CD4-positive, alpha-beta T cell treated with Interleukin-1 beta for 1 hour (primary cell): ENCODE measurements at places on chromosomes 13 and 19.

DNA sequence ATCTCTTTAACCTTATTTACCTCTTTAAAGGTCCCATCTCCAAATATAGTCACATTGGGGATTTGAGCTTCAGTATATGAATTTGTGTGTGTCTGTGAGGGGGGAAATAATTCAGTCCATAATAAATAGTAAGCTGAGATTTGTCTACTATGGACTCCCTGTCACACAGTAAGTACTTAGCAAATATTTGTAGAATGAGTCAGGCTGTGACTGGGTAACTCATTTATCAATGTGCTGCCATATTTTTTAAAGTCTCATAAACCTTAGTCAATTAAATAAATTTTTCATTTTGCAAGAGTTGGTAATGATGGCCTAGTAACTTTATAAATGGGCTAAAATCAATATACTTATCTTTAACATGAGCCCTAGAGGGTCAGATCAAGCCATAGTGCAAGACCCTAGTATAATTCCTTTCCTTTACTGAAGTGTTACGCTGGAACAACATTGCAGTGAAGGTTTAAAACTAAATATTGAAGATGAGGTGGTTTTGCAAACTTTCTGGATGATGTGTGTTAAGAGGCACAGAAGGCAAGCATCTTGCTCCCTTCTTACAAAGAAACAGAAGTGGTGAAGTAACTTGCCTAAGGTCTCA, 305.1 kb downstream of the KCNRG start:
- no peak for DNase-seq

DNA sequence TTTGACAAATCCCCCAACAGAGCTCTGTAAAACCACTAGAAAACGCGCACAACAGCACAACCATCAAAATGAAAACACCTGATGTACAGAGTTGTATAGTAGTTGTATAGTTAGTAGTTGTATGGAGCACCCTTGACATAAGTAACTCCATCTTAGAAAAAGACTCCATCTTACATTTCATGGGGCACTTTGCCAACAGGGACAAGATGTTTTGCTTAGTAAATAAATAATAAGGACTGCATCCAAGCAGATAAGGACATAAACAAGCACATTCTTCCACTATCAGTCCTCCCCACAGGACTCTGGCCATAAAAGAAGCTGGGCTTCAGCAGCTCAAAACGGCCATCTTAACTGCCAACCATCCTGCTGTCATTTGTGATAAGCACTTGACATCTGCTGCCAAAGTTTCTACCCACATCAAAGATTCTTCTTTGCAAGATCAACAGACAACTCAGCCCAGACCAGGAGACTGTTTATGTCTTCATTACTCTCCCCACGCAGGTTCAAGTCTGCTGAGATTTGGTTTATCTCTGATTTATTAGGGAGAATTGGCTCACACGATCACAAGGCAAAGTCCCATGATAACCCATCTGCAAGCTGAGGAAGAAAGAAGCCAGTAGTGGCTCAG, 20.7 kb upstream of the ZNF331 start:
- DNase-seq: no peak

GRCh38 chr19:18697680-18698079, 14.2 kb downstream of the CRTC1 start:
- no peak for DNase-seq

- DNase-seq: no peak
Observed at GRCh38 chr19:38483016-38483630, 49.6 kb downstream of the RYR1 start.

- DNase-seq: no peak
Observed at GRCh38 chr13:33323801-33324510, 38.4 kb upstream of the STARD13 start.

DNA sequence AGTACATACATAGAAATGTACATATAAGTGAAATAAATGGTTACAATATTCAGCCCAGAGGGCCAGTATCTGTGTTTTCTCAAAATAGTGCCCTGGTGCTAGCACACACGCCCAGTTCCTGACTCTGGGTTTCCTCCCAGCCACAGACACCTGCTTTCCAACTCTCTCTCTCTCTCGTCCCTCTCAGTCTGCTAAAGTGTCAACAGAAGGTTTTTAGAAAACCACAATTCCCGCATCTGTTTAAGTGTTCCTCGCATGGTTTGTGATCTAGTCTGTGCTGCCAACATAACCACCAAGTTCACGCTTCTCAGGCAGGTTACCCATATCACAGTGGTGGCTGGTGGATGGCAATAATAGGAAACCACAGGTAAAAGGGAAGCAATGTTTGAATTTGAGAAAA, 17.8 kb upstream of the UPF3A start:
- peak; percentile 27 for DNase-seq

- no peak for DNase-seq
Observed at GRCh38 chr19:15048885-15049541, at the start of gene CASP14. TSS of gene CASP14 (plus strand) at chr19:15049480. CDS start at chr19:15052252, 2,772 bp downstream.

DNA sequence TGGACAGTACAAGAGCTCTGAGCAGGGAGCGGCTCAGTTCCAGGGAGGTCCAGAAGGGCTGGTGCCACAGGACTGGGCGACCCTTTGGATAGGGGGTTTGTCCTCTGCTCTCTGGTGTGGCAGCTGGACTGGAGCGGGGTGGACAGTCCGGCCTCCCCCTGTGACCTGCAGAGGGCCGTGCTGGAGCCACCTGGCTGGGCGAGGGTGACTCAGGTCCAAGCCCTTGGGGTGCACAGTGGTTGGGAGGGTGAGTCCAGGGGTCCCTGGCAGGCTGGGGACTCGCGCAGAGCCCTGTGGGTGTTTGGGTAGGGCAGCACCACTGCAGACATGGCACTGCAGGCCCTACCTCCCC, 7.2 kb downstream of the SSBP4 start:
- DNase-seq: no peak

GRCh38 chr19:44687888-44688287, 11.1 kb upstream of the CEACAM16 start:
- no peak for DNase-seq

DNA sequence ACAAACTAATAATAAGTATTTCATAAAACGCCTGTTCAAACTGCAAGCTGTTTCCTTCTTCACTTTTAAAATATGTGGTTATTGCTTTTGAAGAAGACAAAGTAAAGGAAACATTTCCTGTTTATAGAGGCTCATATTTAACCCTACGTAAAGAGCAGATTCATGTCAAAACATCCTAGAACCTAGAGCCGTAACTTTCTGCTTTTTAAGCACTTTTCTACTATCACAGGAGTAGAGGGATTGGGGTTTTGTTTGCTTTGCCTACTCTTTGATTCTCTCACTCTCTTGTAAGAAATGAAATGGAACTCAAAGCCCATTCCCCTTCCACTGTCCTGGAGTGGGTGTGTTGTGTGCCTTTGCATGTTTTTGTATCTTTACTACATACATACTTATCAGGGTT, 54.0 kb upstream of the GPR183 start:
- no peak for DNase-seq

DNA sequence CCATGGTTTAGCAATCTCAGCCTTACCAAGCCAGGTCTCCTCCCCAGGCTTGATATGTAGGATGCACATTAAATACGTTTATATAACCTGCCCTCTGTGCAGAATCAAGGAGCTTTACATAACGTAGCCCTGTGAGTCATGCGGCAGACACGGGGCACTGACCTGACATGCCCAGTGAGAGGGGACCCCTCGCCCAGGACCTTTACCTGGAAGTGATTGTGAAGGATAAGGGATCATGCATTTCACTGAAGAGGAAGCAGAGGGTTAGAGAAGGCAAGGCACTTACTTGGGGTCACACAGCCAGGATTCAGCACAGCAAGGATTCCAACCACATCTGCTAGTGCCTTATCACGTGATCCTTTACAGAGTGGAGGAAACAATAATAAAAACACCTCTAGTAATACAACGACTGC, 18.9 kb upstream of the FOSB start:
- DNase-seq: peak; percentile 33

GRCh38 chr19:30498707-30499106, 126.5 kb downstream of the ZNF536 start:
- DNase-seq: no peak

DNA sequence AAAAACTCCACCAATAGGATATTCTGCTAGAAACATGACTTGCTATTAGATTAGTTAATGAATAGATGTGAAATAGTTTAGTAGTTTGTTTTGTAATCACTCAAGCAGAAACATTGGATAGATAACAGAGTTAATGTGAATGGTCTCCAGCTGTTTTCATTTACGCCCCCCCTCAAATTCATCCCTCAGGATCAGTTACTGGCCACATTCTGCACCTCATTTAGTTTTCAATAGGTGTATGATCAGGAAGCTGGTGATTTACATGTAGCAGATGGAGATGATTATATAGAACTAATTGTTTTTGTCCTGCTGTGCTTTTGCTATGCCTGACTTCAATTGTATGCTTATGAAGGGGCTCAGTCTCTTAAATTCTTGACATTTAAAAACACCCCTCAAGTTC, 759.0 kb downstream of the SLITRK6 start:
- DNase-seq: no peak

DNA sequence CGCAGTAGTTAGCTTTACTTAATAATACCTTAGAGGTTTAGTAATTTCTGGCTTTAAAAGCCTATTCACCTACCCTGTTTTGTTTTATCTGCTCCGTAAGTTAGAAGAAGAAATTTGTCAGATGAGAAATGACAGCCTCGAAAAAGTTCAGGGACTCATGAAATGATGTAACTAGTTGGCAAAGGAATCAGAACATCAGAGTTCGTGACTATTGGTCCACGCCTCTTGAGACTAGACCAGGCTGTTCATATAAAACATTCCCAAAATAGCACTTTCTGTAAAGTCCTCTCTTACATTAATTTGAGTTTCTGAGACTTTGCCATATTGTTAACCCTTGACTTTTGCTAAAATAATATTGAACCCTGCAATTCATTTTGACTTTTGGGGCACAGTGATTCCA, 92.0 kb downstream of the HS6ST3 start:
- DNase-seq: no peak

GRCh38 chr19:2912306-2912705, 11.6 kb downstream of the ZNF57 start:
- DNase-seq: no peak

- no peak for DNase-seq
Observed at GRCh38 chr13:42997381-42997780, 5.3 kb upstream of the EPSTI1 start.

GRCh38 chr19:45847663-45848062, 15.3 kb downstream of the SYMPK start:
- no peak for DNase-seq

DNA sequence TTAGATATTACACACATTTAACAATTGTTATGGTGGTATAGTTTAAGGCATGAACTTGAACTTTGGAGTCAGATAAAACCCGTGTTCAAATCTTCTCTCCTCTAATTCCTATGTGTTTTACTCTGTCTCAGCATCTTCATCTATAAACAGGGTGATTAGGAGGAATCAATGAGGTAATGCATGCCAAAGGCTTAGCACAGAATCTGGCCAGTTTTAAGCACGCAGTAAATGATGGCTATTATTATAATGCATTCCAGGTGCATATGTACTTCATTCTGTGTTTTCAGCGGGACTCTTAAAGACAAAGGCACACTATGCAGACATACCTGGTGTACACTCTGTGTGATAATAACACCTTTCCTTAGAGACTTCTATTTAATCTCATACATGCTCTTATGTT, 88.0 kb upstream of the FRY start:
- no peak for DNase-seq

DNA sequence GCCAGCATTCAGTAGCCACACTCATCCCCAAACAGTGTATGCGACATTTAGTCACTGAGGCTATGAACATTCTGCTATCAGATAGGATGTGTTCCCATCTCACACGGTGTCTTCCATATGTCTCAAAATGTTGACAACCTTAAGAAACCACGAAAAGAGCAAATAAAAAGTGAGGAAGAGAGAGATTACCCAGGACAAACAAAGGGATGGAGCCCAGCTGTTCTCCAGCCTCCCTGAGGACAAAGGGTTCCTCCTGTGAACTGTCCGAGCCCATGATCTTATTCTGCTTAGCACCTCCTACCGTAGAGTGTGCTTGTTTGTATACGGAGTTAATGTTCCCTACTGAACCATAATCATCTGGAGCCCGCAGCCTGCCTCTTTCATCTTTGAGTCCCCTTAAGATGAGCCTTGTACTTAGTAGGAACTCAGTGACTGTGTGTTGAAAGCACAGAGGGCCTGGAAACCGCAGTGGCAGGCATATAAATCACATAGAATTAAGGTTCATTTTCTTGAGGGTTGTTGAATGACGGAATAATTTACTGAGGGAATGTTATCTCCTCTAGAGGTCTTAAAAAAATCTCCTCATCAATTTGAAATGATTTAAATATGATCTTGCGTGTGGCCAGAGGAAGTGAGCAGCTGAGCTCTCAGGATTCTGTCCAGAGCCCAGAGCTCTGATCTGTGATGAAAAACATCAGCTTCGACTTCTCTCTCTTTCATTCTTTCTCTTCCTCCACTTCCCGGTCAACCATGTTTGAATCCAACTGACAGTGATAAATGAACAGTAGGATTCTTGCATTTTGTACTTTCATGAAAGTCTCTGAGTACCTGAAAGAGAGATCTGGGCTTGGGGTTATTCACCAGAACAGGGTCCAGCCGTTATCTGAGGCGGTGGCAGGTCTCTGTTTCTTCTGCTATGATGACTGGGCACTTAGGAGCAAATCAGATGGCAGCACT, 200.5 kb downstream of the KLF5 start:
- DNase-seq: no peak

- no peak for DNase-seq
Observed at GRCh38 chr13:24452044-24452443, 60.5 kb downstream of the PARP4 start.

DNA sequence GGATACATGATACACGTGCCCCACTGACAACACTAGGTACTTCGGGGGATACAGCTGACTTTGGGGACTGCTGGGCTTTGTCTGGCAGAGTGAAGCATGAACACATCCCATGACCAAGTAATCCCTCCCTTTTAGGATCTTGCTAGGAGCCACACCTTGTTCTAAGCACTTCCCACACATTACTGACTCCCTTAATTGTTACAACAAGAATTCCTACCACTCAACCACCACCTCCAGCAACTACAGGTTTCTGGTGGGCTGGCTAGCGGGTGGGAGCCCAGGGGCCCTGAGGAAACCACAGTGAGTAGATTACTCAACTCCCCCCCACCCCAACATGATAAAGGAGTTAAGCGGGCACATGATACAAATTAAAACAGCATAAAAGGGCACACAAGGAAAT, 7.2 kb upstream of the SLC35E1 start:
- DNase-seq: no peak

DNA sequence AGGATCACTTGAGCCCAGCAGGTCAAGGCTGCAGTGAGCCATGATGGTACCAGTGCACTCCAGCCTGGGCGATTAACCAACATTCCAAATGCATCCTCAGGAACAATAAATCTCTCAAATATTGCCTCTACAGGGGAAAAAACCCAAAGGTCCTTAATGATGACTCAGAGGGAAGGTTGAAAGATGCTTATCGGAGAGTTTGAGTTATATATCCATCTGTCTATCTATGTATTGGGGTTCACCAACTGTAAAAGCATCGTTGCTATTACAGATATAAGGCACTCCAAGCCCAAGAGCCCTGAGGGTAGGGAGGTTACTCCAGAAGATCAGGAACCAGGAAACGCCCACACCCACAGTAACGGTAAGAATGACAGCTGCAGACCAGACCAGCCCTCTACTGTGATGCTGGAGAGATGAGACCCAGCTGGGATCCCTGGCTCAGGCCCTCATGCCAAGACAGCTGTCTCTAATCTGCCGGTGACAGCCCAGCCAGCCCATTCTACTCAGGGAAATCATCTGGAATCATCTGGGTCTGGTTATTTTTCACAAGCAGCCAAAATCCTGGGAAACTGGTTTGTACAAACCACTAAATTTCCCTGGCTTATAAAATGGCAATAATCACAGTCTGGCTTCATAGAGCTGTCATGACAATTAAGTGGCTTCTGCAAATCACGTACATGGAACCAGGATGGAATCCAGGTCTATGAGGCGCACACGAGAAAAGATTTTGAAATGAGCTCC, 23.8 kb downstream of the TEX101 start:
- peak; percentile 9 for DNase-seq
